Activated gamma-delta T cell treated with anti-CD3 and anti-CD28 coated beads, Interleukin-2, amount 50 U/mL, for 16 hours (primary cell): ENCODE measurements at places on chromosomes 3 and 15.

GRCh38 chr15:68504681-68505170 lies 72.8 kb upstream of the ITGA11 start:
- DNase-seq: no peak

DNA sequence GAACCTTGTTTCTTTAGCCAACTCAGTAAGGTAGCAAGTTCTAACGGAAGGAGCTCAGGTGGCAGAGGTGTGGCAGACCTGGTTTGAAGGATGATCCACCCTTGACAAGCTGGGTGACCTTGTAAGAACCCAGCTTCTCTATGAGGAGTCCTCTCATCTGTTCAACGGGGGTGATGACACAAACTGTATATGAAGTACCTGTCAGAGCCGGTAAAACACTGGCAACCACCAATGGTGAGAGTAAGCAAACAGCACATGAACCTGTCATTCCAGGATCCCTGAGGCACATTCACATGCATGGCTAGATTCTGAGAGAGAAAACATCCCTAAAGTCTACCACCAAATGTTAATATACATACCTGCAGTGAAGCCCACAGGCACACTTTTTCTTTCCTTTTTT lies 2.4 kb downstream of the SCAP start:
- no peak for DNase-seq

- no peak for DNase-seq
These were observed 218.2 kb downstream of the STXBP5L start for GRCh38 chr3:121126033-121126706.

- DNase-seq: no peak
These were observed 221.6 kb downstream of the TBC1D2B start for GRCh38 chr15:77855871-77856270.

DNA sequence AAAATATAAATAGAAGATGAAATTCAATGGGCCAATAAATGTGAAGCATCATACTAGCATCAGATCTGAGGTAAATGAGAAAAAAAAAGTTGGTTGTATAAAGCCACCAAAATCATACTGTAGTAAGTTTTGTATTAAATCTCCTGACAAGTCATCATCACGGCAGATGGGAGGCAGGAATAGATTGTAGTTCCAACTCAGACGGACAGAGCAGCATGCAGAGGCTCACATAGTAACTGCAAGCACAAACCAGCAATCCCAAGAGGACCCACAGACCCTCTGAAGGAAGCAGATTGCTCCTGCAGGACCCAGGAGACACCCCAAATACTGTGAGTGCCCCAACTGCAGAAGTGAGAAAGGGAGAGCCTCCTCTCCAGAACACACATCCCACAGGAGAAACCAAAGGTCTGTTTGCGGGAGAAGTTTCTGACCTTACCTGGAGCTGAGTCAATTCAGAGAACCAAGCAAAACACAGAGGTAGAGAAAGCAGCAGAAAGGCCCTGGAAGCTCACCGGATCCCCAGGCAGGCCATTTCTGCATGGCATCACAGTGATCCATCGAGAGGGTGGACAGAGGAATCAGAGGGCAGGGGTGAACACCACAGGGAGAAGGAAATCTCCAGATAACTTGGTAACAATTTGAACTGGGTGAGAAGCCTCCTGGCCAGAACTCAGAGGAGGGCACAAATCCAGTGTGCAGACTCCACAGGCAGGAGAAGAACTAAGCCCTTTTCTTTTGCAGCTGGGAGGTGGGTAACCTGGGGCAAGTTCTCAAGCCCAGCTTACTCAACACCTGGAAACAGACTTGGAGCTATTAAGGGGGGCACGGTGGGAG lies 141.6 kb upstream of the ARHGEF26 start:
- DNase-seq: no peak

- DNase-seq: no peak
These were observed 1043.8 kb downstream of the OTOL1 start for GRCh38 chr3:162540421-162540820.

GRCh38 chr3:131907796-131908195 lies 127.0 kb downstream of the CPNE4 start:
- DNase-seq: no peak

DNA sequence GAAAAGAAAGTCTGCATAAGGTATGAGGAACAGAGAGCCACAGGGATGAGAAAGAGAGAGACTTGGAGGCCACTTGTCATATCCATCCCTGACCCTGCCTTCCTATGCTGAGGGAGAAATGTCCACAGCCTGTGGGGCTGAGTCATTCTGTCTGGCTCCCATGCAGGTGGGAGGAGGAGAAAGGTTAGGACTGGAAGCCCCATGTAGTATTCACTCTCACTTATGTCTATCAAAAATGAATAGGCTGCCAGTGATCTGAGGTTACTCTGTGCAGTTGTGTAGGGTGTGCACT lies 71.3 kb downstream of the RAB11A start:
- DNase-seq: no peak

DNA sequence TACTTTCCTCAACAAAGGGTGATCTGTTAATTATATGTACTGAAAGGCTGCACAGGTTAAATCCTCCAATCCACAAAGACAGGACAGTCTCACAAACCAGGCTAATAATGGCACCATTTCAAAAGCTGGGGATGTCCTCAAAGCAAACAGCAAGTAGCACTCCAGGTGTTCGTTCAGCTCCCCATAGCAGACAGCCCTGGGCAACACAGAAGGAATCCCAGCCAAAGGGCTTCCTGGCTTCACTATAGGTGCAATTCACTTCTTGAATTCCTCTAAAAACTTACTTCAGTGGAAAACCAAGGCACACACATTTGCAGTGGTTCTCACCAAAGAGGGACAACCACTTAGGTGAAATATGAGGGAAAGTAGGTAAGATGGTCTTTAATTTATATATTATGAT lies 166.7 kb downstream of the CTNNB1 start:
- DNase-seq: no peak

GRCh38 chr3:178367817-178368617 lies 168.2 kb upstream of the KCNMB2 start:
- no peak for DNase-seq

- DNase-seq: no peak
These were observed 44.4 kb downstream of the FLNB start for GRCh38 chr3:58052373-58053273.

DNA sequence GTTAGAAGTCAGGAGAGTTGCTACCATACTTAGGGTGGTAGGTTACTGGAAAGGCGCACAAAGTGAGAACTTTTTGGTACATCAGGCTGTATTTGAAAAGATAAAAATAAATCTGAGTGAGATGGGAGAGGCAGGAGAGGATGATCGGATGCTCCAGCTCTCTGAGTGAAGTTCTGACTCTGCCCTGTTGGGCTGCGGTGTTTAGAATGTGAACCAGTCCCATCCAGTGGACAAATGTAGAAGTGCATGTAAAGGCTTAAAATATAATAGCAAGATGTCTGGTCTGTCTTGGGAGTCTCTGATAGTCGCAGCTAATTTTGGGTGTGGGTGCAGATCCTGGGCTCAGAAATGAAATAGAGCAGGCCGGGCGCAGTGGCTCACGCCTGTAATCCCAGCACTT lies 30.4 kb downstream of the ACKR2 start:
- DNase-seq: no peak

DNA sequence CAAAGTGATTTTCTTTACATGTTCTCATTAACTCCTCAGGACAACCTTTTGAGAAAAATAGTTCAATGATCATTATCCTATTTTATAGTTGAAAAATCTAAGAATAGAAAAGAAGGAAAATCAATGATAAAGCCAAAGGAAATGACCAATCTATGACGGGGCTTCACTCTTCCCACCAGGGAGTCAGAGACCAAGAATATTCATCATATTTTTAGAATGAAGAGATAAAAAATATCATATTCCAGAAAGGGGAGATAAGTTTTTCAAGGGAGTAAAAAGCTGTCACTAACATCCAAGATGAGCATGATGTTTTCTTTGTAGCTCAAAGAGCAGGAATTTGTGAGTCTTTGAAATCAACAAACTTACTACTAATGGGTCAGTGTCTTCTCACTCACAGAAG lies 71.5 kb upstream of the LPP start:
- no peak for DNase-seq

GRCh38 chr3:46187876-46188275 lies 20.2 kb downstream of the CCR1 start:
- no peak for DNase-seq

DNA sequence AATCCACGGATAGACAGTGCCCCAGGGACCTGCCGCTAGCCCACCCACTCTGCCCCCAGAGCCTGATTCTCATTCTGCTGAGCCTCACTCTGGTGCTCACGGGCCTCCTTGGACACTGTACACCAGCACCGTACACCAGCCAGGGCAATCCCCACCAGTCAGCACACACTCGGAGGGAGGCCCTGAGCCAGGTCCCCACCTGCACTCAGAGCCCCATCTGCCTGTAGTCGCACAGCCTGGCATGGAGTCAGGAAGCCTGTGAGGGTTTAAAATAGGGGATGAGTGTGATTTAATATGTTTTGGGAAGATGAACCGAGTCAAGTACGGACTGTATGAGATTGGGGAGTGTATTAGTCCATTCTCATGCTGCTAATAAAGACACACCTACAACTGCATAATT lies 223.0 kb downstream of the SLCO3A1 start:
- no peak for DNase-seq

- DNase-seq: no peak
These were observed 101.6 kb downstream of the MOBP start for GRCh38 chr3:39569095-39569494.

- DNase-seq: no peak
These were observed 269.4 kb upstream of the SUCLG2 start for GRCh38 chr3:67923796-67924195.

DNA sequence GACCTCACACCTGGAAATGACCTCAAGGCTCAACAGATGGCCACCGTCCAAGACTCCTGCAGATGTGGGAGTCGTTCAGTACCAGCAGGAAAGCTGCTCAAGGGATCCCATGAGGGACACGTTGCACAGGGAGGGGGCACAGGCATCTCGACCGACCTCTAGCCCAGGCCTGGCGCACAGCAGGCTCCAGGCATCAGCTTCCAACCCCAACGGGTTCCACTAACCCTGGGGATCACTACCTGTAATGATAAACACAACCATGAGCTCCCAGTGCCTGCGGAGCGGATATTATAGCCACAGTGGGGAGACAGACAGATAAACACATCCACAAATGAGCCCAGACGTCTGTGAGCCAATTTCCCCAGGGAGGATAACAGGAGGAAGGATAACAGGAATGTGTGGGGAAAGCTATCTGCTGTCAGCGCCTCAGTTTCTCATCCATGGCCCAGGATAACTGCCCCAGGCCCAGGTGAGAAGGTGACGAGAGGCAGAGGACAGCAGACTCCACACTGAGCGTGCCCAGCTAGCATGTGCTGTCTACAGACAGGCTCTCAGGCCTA lies 19.9 kb downstream of the NUP210 start:
- no peak for DNase-seq

- no peak for DNase-seq
These were observed 38.0 kb downstream of the ARRDC4 start for GRCh38 chr15:97998307-97999071.

- DNase-seq: no peak
These were observed 19.9 kb downstream of the ZNF710 start for GRCh38 chr15:90020936-90021507.

DNA sequence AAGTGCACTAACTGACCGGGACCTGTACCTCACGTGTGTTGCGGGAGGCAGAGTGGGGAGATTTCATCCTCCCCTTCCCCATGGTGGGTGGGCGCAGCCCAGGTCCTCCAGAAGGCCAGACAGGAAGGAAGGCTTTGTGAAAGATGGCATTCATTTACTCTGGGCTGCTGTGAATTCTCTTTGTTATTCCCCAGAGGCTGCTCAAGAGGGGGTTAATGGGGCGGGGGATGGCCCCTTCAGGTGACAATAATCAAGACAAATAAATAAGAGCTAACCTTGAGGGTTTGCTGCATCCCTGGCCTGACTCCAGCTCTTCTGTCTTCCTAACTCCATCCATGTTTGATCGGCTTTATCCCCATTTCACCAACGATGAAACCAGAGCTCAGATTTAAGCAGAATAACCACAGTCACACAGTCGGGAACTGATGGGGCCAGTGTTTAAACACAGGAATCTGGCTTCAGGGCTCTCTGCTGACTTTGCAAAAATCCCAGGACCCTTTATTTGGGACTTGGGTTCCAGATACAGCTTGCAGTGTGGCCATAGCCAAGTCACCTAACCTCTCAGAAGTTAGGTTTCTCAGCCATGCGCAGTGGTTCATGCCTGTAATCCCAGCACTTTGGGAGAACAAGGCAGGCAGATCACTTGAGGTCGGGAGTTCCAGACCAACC lies 16.5 kb downstream of the PIF1 start:
- DNase-seq: no peak

DNA sequence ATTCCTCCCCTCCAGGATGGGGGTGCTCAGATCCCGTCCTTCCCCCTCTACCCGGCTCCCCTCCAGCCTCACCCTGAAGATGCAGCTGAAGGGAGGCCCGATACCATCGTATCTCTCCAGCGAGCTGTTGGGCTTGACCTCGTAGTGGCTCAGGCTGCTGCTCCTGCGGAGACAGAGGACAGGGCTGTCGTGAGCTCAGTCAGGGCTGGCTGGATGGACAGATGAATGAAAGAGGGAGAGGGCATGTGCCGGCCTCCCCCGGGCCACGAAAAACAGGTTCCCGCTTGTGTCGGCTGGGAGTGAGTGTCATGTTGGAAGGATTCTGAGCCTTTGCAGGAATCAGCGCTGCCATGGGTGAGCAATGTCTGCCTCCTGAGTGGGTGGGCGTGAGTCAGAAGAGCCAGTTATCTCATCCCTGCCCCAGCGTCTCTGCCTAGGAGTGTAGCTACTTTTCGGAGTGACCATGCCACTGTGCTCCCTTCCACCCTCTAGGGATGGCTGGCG lies 35.2 kb downstream of the FEM1B start:
- no peak for DNase-seq

DNA sequence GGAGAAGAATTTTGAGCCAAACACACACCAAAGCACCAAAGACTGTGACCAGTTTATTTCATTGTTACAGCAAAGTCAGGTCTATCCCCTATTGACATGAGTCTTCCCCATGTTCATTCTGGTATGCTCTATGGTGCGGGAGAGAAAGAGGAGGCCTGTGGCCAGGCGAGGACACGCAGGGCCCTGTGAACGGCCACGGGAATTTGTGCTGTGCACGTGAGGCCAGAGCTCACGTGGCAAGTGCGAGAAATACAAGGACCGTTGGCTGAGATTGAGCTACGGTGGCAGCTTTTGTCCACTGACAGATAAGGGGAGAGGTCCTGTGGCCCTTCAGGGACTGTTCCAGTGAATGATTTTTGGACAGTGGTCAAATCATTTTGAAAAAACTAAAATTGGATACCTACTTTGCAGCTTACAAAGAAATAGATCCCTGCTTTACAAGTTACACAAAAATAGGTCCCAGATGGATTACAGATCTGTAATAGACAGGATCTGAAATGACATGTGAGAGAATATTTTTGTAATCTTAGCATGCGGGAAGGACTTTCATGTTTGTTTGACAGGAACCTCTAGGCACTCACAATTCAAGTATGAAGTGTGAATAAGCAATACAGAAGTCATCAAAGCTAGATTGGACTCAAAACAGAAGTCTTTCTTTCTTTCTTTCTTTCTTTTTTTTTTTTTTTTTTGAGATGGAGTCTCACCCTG lies 9.2 kb downstream of the ZSCAN2 start:
- DNase-seq: no peak

DNA sequence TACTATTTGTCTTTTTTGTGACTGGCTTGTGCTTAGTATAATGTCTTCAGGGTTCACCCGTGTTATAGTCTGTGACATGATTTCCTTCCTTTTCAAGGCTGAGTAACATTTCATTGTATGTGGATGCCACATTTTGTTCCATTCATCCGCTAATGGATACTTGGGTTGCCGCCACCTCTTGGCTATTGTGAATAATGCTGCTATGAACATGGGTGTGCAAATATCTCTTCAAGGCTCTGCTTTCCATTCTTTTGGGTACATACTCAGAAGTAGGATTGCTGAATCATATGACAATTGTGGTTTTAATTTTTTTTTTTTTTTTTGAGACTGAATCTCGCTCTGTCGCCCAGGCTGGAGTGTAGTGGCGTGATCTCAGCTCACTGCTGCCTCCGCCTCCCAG lies 15.4 kb downstream of the CRTC3 start:
- DNase-seq: no peak
